HTR-8/SVneo (cell line): ENCODE measurements at places on chromosomes 11 and 22.

- DNase-seq, result no peak
These were observed 19.1 kb downstream of the SERPING1 start for GRCh38 chr11:57616595-57616994.

DNA sequence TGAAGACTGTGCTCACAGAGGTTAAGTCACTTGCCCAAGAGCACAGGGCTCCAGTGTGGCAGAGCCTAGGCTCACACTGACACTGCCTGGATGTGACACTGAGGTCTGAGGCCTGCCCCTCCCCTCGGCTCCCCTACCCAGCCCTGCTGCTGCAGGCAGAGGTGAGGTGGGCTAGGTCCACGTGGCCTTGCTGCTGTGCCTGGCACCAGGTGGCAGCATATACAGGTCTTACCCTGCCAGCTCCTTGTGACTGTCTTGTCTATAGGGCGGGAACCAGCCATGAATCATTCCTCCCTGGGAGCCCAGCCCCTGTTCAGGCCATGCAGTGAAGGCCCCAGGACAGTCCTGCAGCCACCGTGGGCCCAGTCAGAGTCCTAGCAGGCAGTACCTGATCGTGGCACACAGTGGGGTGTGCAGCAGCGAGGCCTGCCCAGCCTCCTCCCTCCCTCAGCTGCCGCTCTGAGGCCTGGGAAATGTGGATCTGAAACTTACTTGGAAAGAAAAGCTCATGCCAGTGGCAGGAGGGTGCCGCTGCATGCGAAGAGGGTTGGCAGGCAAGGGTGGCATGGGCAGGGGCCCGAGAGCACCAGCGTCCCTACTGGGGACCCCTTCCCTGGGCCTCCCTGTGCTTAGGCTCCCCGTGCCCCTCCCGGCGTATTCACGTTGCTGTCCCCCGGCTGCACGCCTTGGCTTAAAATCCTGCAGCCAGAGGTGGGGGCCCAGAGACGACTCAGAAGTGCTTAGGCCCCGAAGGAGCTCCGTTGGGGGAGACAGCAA, 1.2 kb upstream of the CERK start:
- peak; percentile 71 for DNase-seq

DNA sequence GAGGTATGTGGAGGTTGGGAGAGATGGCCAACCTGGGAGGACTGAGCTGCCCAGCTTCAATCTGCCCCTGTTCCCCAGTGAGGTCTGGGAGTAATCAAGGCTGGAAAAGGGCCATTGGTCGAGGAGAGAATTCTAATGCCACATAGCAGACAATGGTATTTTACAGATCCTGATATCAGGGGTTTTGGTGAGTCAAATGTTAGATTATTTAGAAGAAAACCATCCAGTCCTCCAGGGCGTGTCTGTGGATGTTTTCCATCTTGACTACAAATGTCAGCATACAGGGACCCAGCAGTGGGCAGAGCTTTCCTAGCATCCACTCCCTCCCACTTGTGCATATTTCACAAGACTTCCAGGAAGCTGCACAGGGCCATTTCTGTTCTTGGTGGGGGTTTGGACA, 107.9 kb downstream of the SCN3B start:
- no peak for DNase-seq

DNA sequence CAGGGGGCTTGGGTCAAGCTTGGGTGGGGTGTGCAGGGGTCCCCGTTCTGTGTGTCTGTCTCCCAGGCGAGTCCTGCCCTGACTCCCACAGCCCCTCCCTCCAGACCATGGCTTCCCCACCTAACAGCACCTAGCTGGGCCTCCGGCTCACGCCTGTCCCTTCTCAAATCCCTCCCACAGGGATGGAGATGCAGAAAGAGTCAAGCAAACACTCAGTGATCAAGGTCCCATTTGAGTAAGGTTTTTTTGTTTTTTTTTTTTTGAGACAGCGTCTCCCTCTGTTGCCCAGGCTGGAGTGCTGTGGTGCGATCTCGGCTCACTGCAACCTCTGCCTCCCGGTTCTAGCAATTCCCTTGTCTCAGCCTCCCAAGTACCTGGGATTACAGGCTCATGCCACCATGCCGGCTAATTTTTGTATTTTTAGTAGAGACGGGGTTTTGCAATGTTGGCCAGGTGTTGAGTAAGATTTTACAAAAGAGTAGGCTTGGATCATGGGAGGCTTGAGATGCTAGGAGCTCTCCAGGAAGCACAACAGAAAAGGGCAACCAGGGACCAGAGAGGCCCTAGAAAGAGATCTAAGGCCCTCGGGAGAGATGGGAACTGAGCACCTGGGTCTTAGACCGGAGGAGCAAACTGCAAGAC, 5.7 kb downstream of the APOBEC3D start:
- no peak for DNase-seq

GRCh38 chr22:29481265-29482000, 1.4 kb downstream of the NEFH start:
- DNase-seq, result no peak

- no peak for DNase-seq
These were observed at the start of gene KCNE3 for GRCh38 chr11:74466916-74467885. Gene KCNE3, minus strand, starts transcription at chr11:74467549. Its CDS starts 9,986 bp downstream, at chr11:74457563.

DNA sequence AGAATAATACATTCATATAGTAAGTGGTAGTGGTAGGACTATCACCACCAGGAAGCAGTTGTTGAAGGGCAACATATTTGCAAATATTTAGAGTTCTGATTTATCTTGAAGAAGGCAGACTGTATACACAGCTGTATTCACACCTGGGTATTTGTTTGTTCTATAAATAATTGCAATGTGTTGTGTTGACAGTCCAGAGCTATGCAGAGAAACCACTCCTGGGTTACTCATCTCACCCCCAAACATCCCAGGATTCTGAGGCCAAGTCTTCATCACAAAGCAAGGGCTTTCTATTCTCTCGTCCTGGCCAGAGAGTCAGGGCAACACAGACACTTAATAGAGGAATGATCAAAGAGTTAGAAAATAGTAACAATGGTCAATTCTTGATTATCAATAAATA, 102.1 kb upstream of the FAT3 start:
- DNase-seq, result no peak

DNA sequence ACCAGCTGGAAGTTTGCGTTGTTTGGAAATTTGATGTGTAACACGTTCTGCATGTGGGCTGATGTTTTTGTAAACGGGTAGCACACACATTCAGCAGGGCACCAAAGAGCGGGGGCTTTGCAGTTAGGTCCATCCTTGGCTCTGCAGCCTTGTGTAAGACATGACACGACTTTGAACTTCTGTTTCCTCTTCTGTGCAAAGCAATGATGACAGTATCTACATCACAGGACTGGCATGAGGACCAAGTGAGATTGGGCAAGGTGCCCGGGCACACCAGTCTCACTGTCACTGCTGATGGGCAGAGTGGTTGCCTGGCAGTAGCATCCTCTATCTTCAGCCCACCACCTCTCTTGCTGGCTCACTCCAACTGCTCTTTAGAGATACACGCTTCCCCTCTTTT, 3.3 kb downstream of the TCN2 start:
- DNase-seq, result no peak
